Amniotic epithelial cell (primary cell): ENCODE measurements at places on chromosomes 11 and 22.

DNA sequence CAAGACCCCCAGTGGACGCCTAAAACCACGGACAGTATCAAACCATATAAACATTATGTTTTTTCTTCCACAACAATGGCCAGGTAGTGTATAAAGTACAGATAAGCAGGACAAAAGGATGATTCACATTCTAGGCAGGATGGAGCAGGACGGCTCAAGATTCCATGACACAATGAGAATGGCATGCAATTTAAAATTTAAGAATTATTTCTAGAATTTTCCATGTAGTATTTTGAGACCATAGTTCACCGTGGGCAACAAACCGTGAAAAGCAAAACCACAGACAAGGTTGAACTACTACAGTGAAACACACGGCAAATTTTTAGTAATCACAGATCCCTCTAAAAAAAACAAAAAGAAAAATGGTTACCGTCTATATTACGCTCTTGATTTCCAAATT, 7.5 kb downstream of the NARS2 start:
- DNase-seq = peak; percentile 39

DNA sequence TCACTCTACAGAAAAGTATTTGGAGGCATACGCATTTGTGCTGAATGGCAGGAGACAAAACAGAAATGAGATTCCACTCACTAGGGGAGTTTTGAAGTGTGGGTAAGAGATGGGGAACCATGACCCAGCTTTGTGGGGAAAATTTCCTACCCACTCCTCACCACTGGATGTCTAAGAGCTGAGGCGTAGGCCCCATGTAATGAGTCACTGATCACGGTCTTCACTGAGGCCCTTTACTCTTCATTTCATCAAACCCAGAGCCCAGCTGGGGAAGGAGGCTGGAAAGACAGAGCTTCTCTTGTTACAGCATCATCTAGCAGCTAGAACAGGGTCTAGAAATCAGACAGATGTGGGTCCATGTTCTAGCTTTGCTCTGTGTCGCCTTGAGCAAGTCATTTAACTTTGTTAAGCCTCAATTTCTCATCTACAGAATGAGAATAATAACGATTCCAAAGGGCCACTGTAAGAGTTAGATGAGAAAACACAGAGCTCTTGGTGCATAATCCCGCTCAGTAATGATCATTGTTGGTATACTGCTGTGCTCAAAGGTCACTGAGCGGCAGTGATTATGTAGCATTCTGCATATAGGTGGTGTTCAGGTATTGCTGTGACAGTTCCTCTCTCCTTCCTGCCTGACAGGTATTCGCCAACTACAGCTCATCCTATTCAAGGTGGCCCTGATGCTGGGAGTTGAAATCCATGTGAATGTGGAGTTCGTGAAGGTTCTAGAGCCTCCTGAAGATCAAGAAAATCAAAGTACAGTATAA, 97.2 kb downstream of the MICAL2 start:
- peak; percentile 60 for DNase-seq

GRCh38 chr11:1410366-1411291, 20.9 kb downstream of the BRSK2 start:
- no peak for DNase-seq

- peak; percentile 79 for DNase-seq
Measured at GRCh38 chr11:101866619-101867491, 48.0 kb upstream of the CEP126 start.

DNA sequence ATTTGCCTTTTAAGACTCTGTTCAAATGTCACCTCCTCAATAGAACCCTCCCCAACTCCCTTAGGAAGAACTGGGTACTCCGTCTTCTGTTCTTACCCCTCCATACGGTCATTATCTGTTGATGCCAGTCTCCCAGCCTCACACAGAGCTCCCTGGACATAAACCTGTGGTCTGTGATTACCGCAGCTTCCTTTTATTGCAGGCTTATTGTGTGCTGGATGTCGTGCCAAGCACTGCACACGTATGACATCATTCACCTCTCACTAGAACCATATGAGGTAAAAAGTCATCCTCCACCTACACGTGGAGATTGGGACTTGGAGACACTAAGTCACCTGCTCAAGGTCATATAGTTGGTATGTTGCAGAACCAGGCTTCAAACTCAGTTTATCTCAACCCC, 15.3 kb downstream of the PTPN5 start:
- no peak for DNase-seq

DNA sequence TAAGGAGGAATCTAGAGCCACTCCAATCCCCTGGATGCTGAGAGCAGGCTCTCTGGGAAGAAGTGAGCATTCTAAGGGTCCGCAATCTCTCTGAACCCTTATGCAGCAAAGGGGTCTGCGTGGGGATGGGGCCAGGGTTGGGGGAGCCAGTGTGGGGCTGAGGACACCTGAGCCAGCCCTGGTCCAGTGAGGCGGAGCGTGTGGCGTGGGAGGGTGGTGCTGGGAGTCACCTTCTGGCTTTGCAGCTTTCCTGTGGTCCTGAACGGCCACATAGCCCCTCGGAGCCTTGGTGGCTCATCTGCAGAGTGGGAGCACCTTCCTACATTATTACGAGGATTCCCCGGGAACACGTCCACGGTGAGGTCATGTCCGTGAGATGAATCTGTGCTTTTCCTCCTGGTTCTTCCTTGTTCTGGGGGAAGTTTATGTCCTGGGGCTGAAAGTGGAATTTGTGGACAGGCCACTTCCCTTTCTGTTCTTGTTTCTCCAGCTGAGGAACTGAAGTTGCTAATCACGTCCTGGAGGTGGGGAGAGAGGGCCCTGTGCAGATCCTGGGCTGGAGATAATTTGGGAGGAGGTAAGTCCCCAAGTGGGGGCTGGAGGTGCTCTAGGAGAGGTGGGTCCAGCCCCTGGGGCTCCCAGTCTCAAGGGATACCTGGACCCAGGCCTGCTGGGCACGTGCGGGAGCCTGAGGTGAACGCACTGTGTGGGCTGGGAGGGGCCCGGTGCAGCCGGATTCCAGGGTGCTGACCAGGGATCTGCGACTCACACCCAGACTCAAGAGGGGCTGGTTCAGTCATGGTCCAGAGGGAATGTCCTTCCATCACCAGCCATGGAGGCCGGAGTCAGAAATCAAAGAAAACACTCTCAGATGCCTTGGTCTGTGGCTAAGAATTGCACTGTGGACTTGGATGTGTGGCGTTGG, 6.1 kb downstream of the MRGPRE start:
- no peak for DNase-seq

GRCh38 chr11:128734832-128735224, 41.0 kb downstream of the FLI1 start:
- DNase-seq = no peak

- DNase-seq = peak; percentile 93
Measured at GRCh38 chr11:1876361-1877063, 15.2 kb downstream of the PRR33 start.

- DNase-seq = no peak
Measured at GRCh38 chr11:42253156-42253555, 793.7 kb upstream of the LRRC4C start.

- DNase-seq = no peak
Measured at GRCh38 chr11:73176145-73176873, 34.2 kb upstream of the FCHSD2 start.

DNA sequence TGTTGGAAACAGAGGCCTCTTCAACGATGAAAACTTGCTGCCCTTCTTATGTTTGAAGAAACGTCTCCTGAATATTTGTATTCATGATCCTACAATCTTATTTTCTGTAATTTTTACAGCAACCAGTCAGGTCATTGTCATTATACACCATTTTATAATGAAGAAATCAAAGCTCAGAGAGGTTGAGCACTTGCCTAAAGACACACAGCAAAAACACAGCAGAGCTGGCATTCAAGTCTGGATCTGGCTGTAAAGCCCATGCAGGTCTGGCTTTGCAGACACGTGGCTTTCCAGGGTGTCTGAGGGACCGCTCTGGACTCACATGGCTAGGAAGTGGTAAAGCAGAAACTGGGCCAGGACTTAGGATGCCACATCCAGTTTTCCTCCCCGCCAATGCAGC, 15.8 kb upstream of the ALX4 start:
- no peak for DNase-seq

GRCh38 chr11:42085736-42086135, 626.3 kb upstream of the LRRC4C start:
- DNase-seq = no peak

DNA sequence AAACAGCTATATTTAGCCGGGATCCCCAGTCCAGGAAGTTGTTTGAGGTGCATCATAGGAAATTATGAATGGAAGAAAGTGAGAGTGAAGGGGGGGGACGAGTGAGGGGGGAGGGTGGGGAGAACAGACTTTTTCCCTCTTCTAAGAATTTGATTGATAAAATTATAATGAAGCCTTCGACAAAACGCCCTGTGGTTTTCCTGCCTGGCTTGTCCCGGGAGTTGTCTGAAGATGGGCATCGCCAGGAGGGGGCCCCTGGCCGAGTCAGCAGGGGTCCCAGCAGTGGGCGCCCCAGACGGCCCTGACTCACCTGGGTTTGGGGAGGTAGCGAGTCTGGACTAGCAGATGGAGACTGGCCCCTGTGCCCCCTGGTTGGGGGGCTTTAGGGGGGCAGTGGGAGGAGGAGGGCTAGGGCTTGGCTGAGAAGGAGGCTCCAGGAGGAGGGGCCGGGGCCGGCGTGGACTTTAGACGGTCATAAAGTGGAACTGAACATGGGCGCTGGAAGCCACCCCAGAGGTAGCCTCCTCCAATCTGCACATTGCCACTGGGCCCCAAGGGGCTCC, 336 bp upstream of the LIF start:
- DNase-seq = no peak

DNA sequence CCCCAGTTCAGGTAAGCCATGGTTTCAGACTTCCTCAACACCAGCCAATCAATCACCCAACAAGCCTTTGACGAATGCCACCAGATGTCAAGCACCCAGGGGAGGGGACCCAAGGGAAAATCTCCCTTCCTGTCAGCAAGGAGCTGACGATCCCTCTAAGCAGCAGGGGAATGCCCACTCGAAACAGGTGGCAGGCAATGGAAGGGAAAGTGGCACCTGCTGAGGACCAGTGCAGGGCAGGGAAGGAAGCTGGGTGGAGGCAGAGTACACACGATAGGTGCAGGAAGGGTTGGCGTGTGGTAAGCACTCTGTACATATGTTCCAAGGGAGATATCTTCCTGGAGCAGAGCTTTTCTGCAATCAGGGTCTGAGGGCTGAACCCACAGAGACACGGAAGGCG, 11.7 kb upstream of the CREB3L1 start:
- no peak for DNase-seq

DNA sequence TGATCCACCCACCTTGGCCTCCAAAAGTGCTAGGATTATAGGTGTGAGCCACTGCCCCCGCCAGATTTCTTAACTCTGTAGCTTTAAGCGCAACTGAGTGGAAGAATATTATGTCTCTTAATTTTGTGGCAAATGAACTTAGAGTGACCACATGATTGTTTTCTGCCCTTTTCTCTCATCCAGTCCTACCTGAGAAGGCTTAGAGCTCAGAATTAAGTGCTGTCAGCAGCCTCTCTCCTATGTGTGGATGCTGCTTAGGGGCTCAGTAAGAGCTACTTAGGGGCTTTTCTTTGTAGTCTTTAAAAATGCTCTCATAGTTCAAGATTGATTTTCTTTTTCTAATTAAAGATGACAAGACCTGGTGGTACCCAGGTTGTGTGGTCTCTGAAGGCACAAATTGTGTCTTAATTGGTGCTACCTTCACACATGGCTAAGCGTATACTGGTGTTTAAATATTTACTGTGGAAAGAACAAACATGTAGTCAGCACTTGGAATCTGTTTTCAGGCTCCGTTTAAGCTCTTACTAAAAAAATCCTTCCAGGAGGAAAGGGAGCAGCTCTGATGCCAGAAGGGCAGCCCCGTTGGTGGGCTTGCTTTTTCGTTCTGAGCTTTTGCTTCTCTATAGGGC, 59.3 kb downstream of the DEPDC5 start:
- DNase-seq = no peak

GRCh38 chr11:96863520-96863919, 473.7 kb downstream of the JRKL start:
- no peak for DNase-seq

GRCh38 chr11:19864141-19865140, 151.8 kb downstream of the NAV2 start:
- DNase-seq = peak; percentile 48

DNA sequence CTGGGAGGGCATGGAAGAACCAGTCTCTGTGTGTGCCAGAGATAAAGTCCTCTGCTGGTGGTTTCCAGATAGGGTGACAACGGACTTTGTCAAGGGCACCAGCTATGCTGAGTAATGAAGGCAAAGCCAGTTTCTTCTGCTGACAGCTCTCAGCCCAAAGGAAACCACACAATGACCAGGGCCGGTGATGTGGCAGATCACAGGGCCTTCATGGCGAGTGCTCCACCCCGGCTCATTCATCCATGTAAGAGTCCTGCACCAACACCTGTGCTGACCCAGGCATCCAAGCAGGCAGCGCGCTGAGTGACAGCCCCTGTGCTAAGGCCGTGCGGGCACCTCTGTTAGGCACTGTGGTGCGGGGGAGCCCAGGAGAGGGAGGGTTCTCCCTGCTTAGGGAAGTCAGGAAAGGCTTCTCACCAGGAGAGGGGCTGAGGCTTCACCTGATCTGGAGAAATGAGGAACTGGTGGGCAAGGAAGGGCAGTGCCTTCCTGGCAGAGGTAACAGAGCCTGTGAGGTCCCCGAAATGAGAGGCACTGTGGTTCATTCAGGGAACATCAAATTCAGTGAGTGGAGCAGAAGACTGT, 33.8 kb downstream of the TP53I11 start:
- no peak for DNase-seq

- peak; percentile 8 for DNase-seq
Measured at GRCh38 chr11:121024989-121025388, 1.1 kb downstream of the TBCEL start.

DNA sequence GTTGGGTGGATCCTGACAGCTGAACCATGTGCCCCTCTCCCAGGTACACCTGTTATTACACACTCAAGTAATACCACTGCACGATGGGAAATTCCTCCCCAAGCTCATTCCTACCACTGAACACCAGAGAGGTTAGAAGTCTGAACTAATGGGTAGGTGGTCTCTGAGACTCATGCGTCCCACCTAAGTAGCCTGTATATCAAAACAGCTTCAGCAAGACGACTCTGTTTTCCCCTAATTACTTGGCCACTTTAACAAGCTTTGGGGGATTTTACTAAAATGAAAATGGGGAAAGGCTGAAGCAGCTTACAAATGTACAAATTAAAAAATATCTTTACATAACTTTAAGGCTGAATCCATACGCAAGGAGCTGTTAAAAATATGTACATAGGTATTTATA, 29.4 kb downstream of the LGR4 start:
- no peak for DNase-seq

- DNase-seq = no peak
Measured at GRCh38 chr11:1129143-1129610, 28.6 kb upstream of the MUC5AC start.

DNA sequence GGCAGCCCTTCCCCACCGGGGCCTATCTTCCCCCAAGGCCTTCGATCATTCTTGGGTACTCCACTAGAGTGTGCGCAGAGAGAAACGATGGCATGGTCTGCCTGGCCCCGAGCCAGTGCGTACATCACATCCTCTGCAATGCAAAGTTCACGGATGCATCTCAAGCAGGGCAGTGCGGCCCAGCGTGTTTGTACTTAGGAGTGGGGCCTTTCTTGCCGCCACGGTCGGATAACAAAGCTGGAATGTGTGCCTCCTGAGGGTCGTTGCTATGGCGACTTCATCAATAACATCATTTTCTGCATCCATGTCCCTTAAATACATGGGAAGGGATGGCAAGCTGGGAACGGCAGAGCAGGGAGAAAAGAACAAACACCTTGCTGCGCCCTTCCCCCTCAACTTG, 73.9 kb downstream of the SCUBE1 start:
- DNase-seq = no peak

GRCh38 chr11:119192111-119192510, 6.8 kb downstream of the NHERF4 start:
- peak; percentile 84 for DNase-seq

GRCh38 chr22:49212466-49212865, 615.2 kb downstream of the BRD1 start:
- no peak for DNase-seq

- no peak for DNase-seq
Measured at GRCh38 chr11:64407630-64408029, 48.7 kb downstream of the RPS6KA4 start.
